Endodermal cell (in vitro differentiated cells): ENCODE measurements at places on chromosomes 5 and 9. TPM values are rescaled to one million over a fixed set of nuclear protein-coding genes. Genes with fewer than 3 reads are reported as not detected.
A peak's percentile ranks its signal among the peaks of the same experiment; 100 is the strongest.

DNA sequence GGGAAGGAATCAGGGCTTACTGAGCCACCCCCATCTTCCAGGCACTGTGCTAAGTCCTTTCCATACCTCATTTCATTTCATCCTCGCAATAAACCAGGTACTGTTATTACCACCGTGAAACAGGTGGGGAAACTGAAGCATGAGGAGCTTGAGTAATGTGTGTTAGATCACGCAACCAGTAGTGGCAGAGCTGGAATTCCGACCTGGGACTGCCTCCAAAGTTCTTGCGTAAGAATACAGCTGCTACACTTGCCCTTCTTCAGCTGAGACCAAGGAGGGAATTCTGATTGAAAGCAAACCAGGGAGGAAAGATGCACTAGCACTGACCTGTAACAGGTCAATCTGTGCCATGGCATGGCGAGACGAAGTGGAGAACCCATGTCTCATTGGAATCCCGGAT, 113.4 kb upstream of the MSX2 start:
- DNase-seq = no peak

- peak; percentile 90 for DNase-seq
Observed at GRCh38 chr5:180799194-180799593, 3.4 kb downstream of the MGAT1 start.

DNA sequence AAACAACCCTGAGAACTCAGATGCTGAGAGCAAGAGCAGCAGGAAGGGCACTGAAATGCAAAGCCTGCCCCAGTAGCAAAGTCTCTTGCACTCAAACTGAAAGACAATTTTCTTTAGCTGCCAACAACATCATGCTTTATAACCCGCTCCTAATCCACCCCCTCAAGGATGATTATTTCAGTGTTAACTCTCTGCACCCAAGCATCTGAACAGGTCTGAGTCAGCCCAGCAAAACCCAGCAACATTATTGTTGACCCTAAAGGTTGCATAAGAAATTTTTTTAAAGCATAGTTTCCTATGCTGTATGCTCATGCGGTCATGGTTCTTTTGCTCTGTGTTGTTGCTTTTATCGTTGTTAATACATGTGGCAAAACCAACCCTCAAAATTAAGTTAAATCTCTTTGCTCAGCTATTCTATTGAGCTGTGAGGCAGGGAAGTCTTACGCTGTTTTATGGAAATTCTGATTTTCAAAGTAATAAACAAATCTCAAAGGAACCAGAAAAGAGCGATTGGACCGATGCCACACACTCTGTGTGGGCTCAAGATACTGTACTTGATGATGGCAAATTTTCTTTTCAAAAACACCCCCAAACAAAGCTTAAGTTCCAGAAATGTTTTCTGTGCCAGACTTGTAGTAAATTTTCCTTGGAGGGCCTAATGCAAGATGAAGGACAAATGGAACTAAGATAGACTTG, 440.6 kb upstream of the MPDZ start:
- DNase-seq = no peak

DNA sequence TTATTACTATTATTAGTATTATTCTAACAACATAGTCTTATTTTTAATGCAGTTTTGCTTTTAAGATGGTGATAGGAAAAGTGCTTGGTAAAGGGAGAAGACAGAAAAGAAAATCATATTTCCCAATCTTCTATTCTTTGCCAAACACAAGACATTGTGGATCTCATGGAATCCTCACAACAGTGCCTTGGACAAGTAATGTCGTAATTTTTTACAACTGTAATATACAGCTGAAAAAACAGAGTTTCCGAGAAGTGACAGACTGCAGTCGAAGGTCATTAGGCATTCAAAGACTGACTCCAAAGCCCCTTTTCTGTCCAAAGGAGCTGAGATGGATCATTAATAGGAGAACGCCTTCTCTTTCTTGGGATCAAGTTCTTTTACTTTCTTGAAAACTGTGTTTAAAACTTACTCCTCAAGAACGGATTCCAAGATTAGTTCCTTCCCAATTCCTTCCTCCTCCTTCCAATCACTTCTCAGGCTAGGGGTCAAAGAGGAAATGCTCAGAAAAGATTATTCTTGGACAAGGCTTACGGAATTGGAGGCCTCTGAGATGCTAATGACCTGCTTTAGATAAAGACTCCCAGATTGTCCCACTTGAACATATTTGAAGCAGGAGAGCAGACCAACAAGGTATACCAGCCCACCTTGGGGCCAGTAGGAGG, 24.3 kb upstream of the TRIM32 start:
- no peak for DNase-seq

- no peak for DNase-seq
Observed at GRCh38 chr5:143148771-143149170, 254.7 kb downstream of the NR3C1 start.

GLRA1 gene
- not detected in 3 replicates for total RNA-seq

C9 gene
- not detected in 2 replicates for total RNA-seq

CDX1 gene
- total RNA-seq = not detected in 3 replicates
